ENCODE measurements at places on chromosomes 16 and 17. TPM values are rescaled to one million over a fixed set of nuclear protein-coding genes. Genes with fewer than 3 reads are reported as not detected.

Gene HS3ST4
- total RNA-seq: not detected

GRCh38 chr16:57800200-57801097, 1.8 kb downstream of the KIFC3 start:
- no peaks in the 10 kb centered on the region for H3K36me3 ChIP-seq
- no peaks in the 10 kb centered on the region for H3K27me3 ChIP-seq
- H3K4me3 ChIP-seq: peak overlapping the region; percentile 70

DNA sequence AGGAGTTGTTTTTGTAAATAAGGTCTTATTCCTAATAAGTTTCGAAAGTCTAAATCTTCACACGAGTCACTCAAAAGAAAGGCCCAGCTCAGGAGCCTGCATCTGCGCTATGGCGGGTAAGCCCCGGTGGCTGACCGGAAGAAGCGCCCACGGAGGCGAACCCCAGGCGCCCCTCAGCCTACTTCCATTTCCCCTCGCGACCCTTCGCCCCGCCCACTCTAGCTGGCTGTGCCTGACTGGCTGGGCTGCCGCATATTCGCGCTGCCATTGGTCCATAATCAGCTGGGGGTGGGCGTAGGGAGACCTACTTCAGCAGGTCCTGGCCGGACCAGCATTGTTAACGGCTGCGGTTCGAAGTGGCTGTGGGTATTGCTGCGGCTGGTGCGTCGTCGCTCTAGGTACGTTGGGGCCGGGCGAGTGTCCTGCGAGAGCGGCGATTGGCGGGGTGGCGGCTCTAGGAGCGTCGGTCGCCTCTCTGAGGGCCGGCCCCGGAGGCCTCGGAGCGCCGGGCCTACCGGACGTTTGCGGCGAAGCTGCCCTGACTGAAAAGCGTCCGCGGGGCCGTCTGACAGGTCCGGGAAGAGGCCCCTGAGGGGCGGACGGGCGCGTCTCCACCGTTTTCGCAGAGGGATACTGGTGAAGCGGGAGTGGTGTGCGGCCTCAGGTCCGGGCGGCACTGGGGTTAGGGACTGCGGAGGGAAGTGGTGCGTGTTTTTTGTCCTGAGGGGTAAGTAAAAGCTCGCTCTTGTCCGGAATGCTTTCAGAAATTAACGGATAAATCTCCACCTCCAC, at the start of gene ATF7IP2:
ATF7IP2 (plus strand) TSS at position 337 of the 792 bp plus-strand sequence. CDS start 44,560 bp downstream, outside the sequence.
- DNase-seq: peak; percentile 96
- H3K4me3 ChIP-seq: peak within 1 kb of the TSS; percentile 90

DNA sequence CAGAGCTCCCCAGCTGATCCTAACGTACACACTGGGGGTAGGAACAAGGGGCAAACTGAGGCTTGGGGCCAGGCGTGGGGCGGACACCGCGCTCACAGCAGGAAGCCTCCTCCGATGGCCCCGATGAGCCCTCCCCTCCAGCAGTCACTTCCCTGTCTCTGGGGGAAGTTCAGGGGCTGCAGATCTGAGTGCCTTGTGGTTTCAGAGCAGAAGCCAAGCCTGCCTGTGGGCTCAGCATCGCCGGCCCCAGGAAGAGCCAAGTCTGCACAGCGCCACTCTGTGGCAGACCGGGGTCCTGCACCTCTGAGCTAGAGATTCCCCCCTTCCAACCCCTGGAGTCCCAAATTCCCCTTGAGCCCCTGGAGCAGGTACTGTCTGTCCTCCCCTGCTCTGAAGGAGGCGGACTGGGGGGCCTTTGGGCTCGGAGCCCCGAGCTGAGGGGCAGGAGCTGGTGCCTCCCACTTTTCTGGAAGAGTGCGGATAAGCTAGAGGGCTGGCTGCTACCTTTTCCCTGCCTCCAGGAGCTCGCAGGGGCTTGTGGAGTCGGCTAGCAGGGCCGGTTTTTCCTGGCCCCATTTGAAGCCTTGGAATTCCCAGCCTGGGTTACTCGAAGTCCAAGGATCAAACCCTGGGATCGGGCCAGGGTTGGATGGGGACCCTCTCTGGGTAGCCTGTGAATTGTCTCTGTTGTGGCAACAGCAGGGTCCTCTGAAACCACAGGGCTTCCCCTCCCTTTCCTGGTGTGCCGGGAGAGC, 2.9 kb downstream of the GSE1 start:
- no peaks in the 10 kb centered on the region for H3K27me3 ChIP-seq
- H3K36me3 ChIP-seq: no peaks in the 10 kb centered on the region
- peaks cover 31% of the 10 kb centered on the region for H3K4me1 ChIP-seq
- H3K27ac ChIP-seq: peak overlapping the region; percentile 81

DNA sequence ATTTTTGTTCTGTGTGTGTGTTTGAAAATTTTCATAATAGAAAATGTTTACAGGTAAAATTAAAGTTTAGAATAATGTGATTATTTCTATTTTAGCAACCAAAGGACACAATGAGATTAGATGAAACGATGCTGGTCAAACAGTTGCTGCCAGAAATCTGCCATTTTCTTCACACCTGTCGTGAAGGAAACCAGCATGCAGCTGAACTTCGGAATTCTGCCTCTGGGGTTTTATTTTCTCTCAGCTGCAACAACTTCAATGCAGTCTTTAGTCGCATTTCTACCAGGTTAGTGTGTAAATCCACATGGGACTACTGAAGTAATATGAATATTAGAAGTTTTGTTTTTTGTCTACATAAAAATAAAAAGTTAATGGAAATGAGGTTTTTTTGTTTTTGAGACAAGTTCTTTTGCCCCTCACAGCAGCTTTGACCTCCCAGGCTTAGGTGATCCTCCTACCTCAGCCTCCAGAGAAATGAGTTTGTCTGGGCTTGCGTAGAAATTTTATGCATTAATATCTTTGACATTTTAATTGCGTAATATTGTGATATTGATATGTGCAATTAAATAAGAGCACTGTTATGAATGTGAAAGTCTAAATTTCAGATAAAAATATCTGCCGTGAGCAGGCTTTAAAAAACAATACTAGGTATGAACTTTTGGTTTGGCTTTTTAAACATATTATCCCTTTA, 68.5 kb downstream of the NF1 start:
- H3K27me3 ChIP-seq: no peaks in the 10 kb centered on the region
- H3K4me3 ChIP-seq: no peak overlapping the region
- H3K4me1 ChIP-seq: peaks cover 7% of the 10 kb centered on the region

DNA sequence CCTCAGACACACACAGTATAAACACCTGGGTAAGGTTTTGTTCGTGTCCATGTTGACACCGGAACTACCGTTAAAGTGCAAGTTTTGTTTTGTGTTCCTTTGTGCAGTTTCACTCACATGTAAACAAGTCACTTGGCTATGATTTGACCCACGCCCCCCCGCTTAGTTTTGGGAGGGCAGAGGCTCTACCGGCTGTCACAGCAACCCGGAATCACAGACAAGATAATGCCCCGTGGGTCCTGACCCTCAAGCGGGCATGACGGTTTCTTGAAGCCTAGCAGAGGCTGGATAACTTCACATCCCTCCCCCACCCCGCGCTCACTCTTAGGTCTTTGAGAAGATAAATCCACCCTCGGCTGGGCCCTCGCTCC, 1.7 kb downstream of the RASD1 start:
- DNase-seq: peak; percentile 44
- H3K4me3 ChIP-seq: no peak overlapping the region
- H3K36me3 ChIP-seq: no peaks in the 10 kb centered on the region
- H3K27ac ChIP-seq: no peak overlapping the region
- peaks cover 12% of the 10 kb centered on the region for H3K4me1 ChIP-seq
- H3K27me3 ChIP-seq: peaks cover 7% of the 10 kb centered on the region

DNA sequence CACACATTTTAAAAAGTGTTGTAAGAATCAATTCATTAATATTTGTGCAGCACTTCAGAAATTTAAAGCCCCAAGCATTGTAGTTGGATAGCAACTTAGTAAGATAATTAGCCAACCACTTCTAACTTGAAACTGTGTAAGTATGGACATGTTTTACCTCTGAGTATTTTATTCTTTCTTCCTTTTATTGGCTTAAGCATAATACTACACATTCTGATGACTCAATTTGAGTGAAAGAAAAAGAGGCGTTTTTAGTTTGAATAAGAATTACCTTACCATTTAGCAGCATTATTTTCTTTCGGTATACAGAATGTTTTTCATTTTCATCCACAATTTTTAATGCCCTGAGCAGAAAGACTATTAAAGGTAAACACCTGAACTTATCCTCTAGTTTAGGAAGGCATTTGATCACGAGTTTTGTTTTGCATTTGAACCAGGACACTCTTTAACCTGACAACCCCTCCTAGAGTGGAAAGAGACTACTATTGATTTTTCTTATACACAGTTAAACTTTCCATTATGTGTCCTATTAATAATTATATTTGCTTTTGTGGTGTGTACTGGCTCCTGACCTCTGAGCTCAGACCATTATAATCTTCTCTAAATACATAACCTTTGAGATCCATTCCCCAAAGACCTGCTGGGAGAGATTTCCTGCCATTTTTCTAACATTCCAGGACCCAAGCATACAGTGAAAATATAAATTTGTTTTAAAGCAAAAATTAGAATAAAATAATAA, 9.2 kb downstream of the NACA2 start:
- DNase-seq: no peak
- H3K27ac ChIP-seq: no peak overlapping the region

- DNase-seq: no peak
- peaks cover 8% of the 10 kb centered on the region for H3K4me1 ChIP-seq
- H3K36me3 ChIP-seq: no peaks in the 10 kb centered on the region
- no peaks in the 10 kb centered on the region for H3K27me3 ChIP-seq
- H3K4me3 ChIP-seq: no peak overlapping the region
- no peak overlapping the region for H3K27ac ChIP-seq
Observed at GRCh38 chr16:53998966-53999522, 287.5 kb downstream of the IRX3 start.

DNA sequence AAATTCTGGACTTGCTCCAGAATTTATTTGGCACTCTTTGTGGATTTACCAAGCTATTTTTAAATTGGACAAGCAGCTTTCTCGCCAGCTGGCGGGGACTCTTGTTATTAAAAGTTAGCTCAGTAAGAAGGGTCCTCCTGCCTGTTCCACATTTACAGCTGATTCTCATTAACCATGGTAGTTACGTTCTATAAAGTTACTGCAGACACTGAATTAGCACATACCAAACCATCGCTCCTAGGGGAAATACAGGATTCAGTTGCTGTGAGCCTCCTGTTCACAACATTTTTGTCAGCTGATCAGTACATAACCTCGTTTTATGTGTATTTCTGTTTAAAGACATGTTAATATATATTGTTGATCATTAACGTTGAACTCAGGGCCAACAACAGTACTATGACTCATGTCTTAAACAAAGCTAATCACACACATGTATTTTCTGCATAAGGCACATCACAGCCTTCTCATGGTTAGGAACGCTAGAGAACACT, 4.2 kb downstream of the LDAF1 start:
- no peak for DNase-seq
- H3K36me3 ChIP-seq: no peaks in the 10 kb centered on the region
- H3K27me3 ChIP-seq: no peaks in the 10 kb centered on the region
- peaks cover 3% of the 10 kb centered on the region for H3K4me1 ChIP-seq

DNA sequence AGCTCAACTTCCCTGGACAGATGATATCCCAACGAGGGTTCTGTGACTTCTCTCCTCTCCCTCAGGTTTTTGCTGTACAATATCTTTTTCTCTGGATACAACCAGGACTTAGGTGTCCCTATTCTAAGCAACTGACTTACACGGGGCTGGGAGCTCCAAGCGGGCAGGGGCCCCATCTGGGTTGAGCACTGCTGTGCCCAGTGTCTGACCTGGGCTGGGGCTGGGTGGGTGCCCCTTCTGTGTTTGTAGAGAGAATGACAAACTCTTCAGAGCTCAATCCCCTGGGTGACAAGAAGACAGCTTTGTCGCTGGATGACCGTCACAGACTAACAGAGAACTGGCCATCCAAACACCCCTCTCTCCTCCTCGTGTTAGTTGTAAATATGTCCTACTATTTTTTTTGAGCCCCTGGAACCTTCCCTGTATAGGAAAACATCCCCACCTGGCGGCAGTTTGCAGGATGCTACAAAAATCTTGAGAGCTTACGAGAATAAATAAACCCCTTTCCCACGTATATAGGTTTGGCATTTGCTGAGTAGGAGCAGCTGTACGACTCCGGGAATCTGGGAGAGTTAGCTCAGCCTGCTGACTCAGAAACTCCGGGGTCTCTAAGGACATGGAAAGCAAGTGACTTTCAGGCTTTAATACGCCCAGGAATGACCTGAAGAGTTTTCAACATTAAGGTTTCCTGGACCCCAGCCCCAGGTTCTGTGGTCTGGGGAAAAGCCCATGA, 23.7 kb upstream of the RCVRN start:
- peaks cover 5% of the 10 kb centered on the region for H3K4me1 ChIP-seq
- no peak overlapping the region for H3K27ac ChIP-seq
- H3K27me3 ChIP-seq: no peaks in the 10 kb centered on the region
- no peak overlapping the region for H3K4me3 ChIP-seq

GRCh38 chr16:5386989-5387388, 289.4 kb upstream of the EEF2KMT start:
- no peak overlapping the region for H3K27ac ChIP-seq
- H3K27me3 ChIP-seq: peaks cover 16% of the 10 kb centered on the region
- H3K4me3 ChIP-seq: no peak overlapping the region
- no peak for DNase-seq
- no peaks in the 10 kb centered on the region for H3K4me1 ChIP-seq
- H3K36me3 ChIP-seq: no peaks in the 10 kb centered on the region

DNA sequence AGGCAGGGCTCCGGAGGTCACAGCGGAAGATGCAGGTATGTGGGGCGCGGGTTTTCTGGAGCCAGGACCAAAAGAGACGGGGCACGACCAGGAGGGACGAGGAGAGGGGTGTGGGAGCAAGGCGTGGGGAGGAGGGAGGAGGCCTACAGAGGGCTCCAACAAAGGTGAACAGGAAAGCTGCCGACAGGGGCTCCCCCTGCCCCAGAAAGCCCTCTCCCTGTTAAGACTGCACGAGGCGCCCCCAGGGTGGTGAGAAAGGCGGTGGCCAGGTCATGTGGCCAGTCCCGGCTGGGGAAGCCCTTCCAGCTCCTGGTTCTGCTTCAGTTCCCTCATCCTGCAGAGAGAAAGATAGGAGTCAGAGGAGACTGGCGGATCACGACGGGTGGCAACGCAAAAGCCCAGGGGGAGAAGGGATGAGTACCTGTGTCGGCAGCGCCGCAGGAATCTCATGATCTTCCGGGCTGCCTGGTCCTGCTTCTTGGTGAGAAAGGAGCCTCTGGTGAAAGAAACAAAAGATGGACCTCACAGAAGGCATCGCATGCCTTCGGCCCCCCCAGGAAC, 949 bp upstream of the SPAG7 start:
- no peak overlapping the region for H3K4me3 ChIP-seq
- no peak overlapping the region for H3K27ac ChIP-seq
- peaks cover 17% of the 10 kb centered on the region for H3K4me1 ChIP-seq
- no peaks in the 10 kb centered on the region for H3K36me3 ChIP-seq
- no peaks in the 10 kb centered on the region for H3K27me3 ChIP-seq

- DNase-seq: no peak
- peaks cover 8% of the 10 kb centered on the region for H3K4me1 ChIP-seq
- H3K36me3 ChIP-seq: no peaks in the 10 kb centered on the region
- H3K27ac ChIP-seq: no peak overlapping the region
Observed at GRCh38 chr17:979212-979538, 401 bp downstream of the NXN start.

Measured in natural killer cell treated with Interleukin-12 subunit alpha and Interleukin-12 subunit beta and Interleukin-15 and Interleukin-18, amount 100 ng/mL, for 72 hours (primary cell).